ENCODE measurements at places on chromosomes 16 and 17. TPM values are rescaled to one million over a fixed set of nuclear protein-coding genes. Genes with fewer than 3 reads are reported as not detected.

DNA sequence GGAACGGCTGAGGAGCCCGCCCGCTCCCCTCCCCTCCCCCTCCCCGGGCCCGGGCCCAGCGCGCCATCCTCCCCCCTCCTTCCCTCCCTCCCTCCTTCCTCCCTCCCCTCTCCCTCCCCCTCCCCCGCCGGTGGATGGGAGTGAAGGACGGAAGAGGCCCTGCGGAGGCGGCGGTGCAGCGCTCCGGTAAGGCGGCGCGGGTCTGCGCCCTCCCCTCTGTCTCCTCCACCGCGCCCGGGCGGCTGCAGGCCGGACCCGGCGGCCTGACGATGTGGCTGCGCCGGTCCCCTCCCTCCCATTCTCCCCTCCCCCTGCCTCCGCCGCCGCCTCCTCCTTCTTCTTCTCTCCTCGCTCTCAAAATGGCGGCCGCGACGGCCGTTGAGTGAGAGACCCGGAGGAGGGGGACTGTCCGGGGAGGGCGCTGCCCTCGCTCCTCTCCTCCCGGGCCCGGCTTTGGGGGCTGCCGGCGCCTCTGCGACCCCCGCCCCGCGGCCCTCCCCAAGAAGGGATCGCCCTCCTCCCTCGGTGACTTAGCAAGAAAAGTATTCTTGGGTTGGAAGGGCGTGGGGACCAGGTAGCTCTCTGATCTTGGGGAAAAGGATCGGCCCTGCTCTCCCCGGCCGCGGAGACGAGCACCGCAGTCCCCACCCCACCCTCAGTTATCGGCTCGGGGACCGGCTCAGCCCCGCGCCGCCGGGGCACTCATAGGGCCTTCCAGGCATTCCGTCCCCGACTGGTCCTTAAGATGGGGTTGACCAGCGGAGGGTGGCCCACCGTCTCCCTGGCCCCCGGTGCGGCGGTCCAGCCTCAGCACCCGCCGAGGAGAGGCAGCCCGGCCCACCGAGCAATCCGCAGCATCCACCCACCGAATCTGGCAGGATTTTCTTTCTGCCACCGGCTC lies 617 bp downstream of the PAFAH1B1 start:
- H3K27ac ChIP-seq, result peak overlapping the region; percentile 94
- H3K4me1 ChIP-seq, result peaks cover 41% of the 10 kb centered on the region
- H3K4me3 ChIP-seq, result peak overlapping the region; percentile 98
- no peaks in the 10 kb centered on the region for H3K36me3 ChIP-seq
- H3K27me3 ChIP-seq, result no peaks in the 10 kb centered on the region

DNA sequence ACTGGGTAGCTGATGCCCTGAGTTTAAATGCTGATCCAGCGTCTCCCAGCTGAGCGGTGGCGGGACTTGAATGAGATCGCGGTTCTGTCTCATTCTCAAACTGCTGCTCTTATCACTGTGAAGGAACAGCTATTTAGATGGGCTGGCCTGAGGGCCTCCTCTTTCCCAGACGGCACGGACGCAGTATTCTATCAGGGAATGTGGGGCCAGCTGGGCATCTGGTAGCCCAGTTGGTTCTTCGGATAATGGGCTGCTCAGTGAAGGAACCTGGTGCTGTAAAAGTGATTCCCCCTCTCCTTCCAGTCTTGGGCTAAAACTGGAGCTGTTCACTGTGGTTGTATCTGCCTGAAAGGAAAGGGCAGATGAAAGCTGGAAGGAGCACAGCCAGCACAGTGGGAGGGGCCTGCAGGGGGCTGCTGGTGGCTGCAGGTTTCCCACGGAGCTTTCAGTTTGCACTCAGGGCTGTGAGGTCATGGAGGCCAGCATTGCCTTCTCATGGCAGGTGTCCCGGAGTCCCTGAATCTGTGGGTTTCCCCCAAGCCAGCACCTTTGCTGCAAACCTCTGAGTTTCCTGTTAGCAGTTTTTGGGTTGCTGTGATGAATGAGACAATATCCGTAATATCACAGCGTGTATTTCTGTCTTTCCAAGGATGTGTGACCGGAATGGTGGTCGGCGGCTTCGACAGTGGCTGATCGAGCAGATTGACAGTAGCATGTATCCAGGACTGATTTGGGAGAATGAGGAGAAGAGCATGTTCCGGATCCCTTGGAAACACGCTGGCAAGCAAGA lies 3.6 kb downstream of the IRF8 start:
- peaks cover 8% of the 10 kb centered on the region for H3K4me1 ChIP-seq
- H3K27ac ChIP-seq, result no peak overlapping the region
- H3K27me3 ChIP-seq, result peaks cover 53% of the 10 kb centered on the region
- no peak overlapping the region for H3K4me3 ChIP-seq

GRCh38 chr17:37301288-37301687 lies 74.5 kb upstream of the C17orf78 start:
- no peaks in the 10 kb centered on the region for H3K27me3 ChIP-seq
- peaks cover 3% of the 10 kb centered on the region for H3K36me3 ChIP-seq
- no peak for DNase-seq
- H3K4me3 ChIP-seq, result no peak overlapping the region
- peak overlapping the region; percentile 24 for H3K27ac ChIP-seq

- no peak for DNase-seq
- H3K27ac ChIP-seq, result no peak overlapping the region
- H3K36me3 ChIP-seq, result peaks cover 33% of the 10 kb centered on the region
- H3K4me1 ChIP-seq, result peaks cover 15% of the 10 kb centered on the region
Observed at GRCh38 chr16:84498223-84498610, 6.2 kb downstream of the MEAK7 start.

ACAP1 gene
- total RNA-seq, result 4.2 TPM

MYH3 gene
- 3.2 TPM for total RNA-seq
